Activated CD8-positive, alpha-beta memory T cell treated with anti-CD3 and anti-CD28 coated beads, Interleukin-2, amount 10 ng/mL, durations not matched to agents 7 days and 5 days (primary cell): ENCODE measurements at places on chromosomes 12 and 14. TPM values are rescaled to one million over a fixed set of nuclear protein-coding genes. Genes with fewer than 3 reads are reported as not detected.

Gene OTX2
- total RNA-seq: not detected

Gene ERO1A
- 183 TPM for total RNA-seq

DNA sequence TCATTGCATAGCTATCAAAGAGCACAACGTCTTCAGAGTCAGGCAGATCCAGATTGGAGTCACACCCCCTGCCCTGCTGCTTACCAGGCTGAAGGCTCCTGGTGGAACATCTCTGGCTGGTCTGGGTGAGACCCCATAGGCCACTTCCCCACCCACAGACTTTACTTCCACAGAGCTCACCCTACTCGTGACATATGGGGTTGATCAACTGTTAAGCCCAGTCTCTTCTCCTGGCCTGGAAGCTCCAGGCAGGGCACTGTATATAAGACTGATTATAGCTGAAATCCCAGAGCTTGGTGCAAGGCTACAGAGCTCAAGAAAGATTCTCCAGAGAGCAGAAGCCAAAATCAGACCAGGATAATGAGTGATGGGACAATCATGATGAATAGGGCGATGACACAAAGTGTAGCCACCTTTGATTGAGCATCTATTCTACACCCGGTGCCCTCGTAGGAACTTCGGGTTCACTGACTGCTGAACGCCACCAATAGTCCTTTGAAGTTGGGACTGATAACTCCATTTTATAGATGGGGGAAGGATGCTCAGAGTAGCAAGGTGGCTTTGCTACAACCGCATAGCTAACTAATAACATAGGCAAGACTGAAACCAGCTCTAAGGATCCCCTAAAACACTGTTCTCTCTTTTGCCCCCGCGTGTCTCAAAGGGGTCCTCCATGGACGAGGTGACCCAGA, 287.8 kb downstream of the BCL11B start:
- H3K27ac ChIP-seq: peak overlapping the region; percentile 97
- H3K4me3 ChIP-seq: peak overlapping the region; percentile 20

DNA sequence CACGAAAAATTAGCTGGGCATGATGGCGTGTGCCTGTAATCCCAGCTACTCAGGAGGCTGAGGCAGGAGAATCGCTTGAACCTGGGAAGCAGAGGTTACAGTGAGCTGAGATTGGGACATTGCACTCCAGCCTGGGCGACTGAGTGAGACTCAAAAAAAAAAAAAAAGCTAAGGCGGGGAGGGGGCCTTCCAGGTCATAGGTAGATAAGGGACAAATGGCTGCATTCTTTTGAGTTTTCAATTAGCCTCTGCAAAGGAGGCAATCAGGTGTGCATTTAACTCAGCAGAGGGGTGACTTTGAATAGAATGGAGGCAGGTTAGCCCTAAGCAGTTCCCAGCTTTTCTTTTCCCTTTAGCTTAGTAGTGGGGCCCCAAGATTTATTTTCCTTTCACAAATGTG, 743 bp upstream of the AACS start:
- H3K27ac ChIP-seq: no peak overlapping the region
- H3K4me3 ChIP-seq: peak overlapping the region; percentile 69
- peaks cover 20% of the 10 kb centered on the region for H3K27me3 ChIP-seq
- H3K4me1 ChIP-seq: peaks cover 13% of the 10 kb centered on the region
- peaks cover under 1% of the 10 kb centered on the region for H3K36me3 ChIP-seq
- DNase-seq: no peak

DNA sequence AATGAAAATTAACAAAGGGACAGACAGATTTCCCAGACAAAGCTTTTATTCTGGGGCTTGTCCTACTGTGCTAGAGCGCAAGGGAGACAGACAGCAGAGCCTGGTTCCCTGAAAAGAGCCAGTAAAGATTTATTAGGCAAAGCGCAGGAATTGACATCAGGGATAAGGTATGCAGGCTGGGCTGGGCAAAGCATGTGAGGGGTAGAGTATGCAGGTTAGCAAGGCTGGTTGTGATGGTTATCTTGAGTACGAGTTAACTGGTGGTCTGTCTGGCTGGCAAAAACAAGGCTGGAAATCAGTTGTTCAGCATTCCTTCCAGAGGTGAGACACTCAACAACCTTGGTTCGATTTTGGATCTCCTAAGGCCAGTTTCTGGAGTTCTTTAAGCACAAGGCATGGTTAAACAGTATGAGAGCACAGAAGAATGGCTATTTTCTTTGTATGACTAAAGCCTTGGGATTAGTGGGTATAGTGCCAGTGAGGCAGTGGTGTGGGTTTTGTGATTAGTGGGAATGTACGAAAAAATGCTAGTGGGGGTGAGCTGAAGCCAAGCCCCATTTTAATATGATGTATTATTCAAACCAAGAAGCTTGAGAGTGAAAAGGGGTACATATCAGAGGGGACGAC, 30.9 kb downstream of the BTBD7 start:
- no peaks in the 10 kb centered on the region for H3K36me3 ChIP-seq
- H3K27me3 ChIP-seq: no peaks in the 10 kb centered on the region
- H3K27ac ChIP-seq: no peak overlapping the region
- no peak overlapping the region for H3K4me3 ChIP-seq

DNA sequence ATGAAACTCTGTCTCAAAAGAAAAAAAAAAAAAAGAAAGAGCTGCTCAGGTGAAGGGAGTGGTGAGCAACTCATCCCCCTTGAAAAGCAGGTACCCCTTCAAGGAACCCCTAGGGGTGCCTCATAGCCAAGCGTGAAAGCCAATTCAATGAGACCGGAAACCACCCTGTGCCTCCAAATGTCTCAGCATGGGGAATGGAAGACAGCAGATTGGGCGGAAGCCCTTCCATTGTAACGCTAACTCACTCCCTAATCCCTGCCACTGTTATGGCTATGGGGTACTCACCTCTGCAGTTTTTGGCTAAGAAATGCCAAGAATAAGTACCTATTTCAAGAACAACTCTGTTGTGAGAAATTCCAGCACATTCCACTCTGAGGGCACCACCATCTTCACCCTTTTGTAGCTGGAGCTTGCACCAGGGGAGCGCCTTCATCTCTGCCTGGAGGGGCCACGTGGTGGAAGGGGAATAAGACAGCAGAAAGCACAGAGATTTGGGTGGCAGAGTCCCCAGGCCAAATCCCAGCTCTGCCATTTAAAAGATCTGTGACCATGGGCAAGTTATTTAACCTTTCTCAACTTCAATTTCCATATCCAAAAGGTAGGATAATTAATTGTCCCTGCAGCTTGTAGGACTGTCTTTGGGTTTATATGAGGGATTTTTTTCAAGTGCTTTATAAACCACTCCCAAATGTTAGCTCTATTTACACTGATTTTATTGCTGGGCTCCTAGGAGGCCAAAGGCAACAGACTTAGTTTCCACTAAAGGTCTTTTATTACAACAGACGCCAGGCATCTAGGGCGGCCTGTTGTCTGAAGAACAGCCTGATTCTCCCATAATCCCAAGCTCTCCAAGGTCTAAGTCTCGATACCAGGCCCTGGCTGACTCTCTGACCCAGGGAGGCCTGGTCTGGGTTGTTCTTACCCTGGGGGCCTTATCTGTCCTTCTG, 63.9 kb downstream of the ITPK1 start:
- no peak overlapping the region for H3K27ac ChIP-seq
- no peak for DNase-seq
- H3K4me3 ChIP-seq: no peak overlapping the region
- no peaks in the 10 kb centered on the region for H3K27me3 ChIP-seq

Gene TRHDE
- total RNA-seq: not detected
